Caco-2 (cell line): ENCODE measurements at places on chromosomes 12 and 14. TPM values are rescaled to one million over a fixed set of nuclear protein-coding genes. Genes with fewer than 3 reads are reported as not detected.

Gene PTGER2
- 0.27 and 0.39 TPM in 2 replicates for total RNA-seq

- DNase-seq: no peak
Observed at GRCh38 chr14:26905229-26905628, 307.4 kb upstream of the NOVA1 start.

Gene IGF1
- total RNA-seq: 1.5 and 2.3 TPM in 2 replicates

- DNase-seq: no peak
Observed at GRCh38 chr12:115207216-115207915, 523.4 kb upstream of the TBX3 start.

GRCh38 chr12:50580436-50580835 lies 75.7 kb downstream of the DIP2B start:
- DNase-seq: no peak

DNA sequence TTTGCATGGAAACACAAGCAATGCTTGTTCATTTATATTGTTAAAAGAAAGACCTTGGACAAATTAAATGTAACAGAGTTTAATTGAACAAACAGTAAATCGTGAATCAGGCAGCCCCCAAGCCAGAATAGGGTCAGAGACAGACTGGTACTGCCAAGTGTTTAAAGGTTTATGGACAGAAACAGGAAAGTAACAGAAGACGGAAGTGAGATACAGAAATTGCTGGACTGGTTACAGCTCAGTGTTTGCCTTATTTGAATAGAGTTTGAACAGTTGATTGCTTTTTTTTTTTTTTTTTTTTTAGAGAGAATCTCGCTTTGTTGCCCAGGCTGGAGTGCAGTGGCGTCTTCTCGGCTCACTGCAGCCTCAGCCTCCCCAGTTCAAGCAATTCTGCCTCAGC lies 50.3 kb downstream of the DAO start:
- DNase-seq: no peak

DNA sequence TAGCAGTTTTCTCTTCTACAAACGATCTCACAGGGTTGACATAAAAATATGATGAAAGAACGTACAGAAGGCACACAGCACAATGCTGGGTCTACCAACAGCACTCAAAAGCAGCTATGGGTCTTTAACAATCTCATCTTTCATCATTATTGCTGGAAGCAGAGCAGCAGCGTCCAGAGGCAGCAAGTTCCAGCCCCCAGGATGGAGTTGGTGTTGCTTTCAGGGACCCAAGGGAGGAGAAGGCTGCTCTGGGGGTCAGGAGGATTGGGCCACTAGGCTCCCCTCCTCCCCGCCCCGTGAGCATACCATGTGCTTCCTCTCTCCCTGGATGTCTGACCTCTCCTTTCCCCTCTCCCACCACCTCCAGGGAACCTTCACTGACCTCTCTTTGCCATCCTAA lies 13.3 kb downstream of the KCTD10 start:
- no peak for DNase-seq

DNA sequence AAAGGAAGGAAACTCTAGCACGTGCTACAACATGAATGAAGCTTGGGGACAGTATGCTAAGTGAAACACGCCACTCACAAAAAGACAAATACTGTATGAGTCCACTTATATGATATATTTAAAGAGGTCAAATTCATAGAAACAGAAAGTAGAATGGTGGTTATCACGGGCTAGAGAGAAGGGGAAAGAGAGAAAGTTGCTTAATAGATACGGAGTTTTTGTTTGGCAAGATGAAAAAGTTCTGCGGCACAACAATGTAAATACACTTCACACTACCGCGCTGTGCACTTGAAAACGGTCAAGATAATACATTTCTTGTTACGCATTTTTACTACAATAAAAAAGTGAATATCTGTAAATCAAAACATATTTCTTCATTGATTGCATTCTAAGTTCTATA lies 37.3 kb downstream of the FBLN5 start:
- no peak for DNase-seq

GRCh38 chr14:36256126-36256801 lies 64.2 kb downstream of the MBIP start:
- DNase-seq: no peak

- no peak for DNase-seq
Observed at GRCh38 chr14:68215629-68216028, 396.1 kb downstream of the RAD51B start.

DNA sequence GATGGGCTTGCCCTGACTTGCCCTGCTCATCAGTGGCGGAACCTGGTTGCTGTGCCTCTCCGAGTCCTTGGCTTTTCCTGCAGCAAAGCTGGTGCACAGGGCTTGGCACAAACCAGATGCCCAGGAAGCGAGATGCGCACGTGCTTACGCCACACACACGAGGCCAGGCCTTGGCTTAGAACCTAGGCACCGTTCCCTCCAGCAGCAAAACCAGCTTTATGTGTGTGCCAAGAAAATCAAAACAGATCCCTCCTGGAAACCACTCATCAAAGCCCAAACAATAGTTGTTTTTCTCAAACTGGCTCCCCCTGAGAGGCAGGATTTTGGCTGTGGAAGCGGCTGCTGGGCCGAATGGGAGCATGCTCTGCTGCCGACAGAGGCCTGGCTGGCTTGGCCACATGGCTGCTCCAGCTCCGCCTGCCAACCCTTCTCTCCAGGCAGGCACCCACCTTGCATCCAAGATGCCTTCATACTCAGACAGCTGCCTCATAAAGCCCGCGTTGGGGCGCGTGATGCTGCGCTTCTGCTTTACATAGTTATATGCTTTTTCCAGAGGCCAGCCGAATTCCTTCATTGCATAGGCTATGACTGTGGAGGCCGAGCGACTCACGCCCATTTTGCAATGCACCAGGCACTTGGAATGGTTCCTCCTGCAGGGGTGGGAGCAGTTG lies 58.7 kb downstream of the SSH1 start:
- DNase-seq: no peak

- no peak for DNase-seq
Observed at GRCh38 chr12:116259800-116260577, 17.5 kb downstream of the MED13L start.

GRCh38 chr12:68479261-68479895 lies 131.3 kb upstream of the RAP1B start:
- no peak for DNase-seq

Gene TAS2R42
- total RNA-seq: not detected in 2 replicates

DNA sequence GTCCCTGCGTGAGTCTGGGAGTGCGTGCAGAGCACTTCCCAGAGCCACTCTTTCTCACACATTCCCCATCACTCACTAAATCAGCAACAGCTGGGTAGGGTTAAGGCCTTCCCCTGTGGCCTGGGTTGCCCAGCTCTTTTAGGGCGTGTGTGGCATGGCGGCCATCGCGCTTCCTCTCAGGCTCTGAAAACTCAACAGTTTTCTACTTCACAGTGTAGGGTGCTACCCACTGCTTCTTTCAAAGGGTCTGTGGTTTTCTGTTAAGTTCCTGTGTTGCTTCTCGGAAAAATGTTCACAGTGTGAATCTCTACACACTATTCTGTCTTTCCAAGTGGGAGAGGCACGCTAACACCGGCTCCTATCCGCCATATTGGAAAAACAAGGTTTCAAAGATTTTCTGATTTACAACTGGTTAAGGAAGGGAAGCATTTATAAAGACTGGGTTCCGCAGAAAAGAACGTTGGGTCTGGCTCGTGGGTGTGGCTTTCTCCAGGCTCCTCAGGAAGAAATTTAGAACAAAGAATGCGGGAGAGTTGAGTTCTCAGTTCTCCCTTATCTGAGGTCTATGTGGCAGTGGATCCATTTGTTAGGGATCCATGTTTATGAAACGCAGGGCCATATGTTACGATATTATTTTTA lies 34.9 kb upstream of the AEBP2 start:
- DNase-seq: no peak

Gene PTPN21
- total RNA-seq: 25.2 and 27.7 TPM in 2 replicates
